ENCODE measurements at places on chromosomes 7 and 10.

DNA sequence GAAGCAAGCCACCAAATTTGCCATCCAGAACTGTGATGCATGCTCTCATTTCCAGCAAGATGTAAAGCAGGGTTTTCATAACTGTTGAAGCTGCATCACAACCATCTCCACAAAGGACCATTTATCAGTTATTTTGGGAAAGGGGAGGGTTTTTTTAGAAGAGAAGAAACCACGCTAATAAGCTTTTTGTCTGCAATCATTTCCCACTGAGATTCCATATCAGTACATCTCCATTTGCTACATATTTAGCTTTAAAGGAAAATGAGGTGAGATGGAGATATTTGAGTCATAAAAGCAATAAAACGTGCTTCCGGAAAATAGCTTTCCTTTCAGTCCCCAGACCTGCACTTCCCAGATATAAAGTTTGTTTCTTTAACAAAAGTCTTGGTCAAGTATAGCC, 258.2 kb downstream of the FRMD4A start:
- DNase-seq, result no peak

GRCh38 chr7:144468990-144469732, 65.7 kb upstream of the NOBOX start:
- no peak for DNase-seq

DNA sequence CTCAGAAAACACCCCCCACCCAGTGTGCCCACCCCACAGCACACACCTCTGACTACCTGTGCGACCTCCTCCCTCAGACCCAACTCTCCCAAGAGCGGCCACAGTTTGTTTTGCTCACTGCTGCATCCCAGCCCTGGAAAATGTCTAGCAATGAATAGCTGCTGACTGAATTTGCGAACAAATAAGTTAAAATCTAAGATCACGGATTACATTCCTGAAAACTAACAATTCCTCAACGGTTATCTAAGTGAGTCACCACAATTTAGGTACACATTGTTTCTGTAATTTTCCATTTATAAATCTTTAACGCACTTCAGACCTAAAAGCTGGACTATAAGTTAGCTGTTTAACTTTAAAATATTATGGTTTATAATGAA, 235.2 kb downstream of the ZMYND11 start:
- DNase-seq, result no peak

GRCh38 chr10:13450069-13450468, 78.7 kb downstream of the BEND7 start:
- DNase-seq, result no peak

- DNase-seq, result no peak
Measured at GRCh38 chr10:665579-666091, 23.8 kb downstream of the DIP2C start.

DNA sequence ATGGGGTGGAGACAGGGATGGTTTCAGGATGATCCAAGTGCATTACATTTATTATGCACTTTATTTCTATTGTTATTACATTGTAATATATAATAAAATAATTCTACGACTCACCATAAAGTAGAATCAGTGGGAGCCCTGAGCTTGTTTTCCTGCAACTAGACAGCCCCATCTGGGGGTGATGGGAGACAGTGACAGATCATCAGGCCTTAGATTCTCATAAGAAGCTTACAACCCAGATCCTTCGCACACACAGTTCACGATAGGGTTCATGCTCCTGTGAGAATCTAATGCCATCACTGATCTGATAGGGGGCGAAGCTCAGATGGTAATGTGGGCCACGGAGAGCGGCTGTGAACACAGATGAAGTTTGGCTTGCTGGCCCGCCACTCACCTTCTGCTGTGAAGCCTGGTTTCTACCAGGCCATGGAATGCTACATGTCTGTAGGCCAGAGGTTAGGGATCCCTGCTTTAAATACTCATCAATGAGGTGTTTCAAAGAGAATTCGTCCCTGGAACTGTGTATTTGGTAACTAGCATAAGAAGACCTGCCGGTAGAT, 21.2 kb upstream of the PRKCQ start:
- no peak for DNase-seq

GRCh38 chr10:109474261-109474660, 449.1 kb downstream of the XPNPEP1 start:
- DNase-seq, result no peak

DNA sequence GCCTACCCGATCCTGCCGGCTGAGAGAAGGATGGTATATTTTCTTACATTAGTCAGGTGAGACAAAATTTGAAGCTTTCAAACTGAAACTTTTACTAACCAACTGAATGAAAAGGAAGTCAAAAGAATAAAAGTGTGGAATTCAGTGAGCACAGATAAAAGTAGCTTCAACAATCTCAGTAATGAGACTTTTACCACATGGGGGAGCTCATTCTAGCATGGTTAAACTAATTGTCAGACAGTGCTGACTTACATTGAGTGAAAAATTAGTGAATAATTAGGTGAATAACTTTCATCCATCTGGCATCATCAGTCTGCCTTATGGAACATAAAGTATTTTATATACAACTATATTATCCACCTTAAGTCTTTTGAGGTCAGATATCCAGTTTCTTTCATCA, 8.4 kb downstream of the FAM237B start:
- DNase-seq, result no peak

DNA sequence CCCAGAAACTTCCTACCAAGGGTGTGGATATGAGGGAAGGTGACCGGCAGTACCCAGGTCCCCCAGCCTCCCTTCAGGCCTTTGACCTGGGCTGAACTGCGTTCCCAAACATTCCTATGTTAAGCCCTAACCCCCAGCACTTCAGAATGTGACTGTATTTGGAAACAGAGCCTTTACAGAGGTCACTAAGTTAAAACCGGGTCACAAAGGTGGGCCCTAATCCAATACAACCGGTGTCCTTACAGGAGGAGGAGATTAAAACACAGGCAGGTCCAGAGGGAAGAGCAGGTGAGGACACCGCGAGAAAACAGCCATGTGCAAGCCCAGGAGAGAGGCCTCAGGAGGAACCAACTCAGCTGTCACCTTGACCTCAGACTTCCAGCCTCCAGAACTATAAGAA, 28.0 kb downstream of the GRB10 start:
- DNase-seq, result no peak

DNA sequence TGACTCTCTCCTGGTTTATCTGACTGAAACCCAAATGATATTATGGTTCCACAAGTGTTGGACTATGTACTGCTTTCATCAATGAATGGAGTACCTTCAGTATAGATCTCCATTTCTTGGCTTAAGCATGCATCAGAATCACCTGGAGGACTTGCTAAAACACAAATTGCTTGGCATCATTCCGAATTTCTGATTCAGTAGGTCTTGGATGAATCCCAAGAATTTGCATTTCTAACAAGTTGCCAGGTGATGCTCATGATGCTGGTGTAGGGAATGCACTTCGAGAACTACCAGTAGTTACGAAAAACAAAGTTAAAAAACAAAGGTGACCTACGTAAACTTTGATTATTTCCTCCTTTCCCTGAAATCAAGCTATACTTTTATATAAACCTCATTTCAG, 119.0 kb upstream of the FEZF1 start:
- DNase-seq, result no peak

Data from NCI-H1417 treated with DMSO at 0.1 percent for 48 hours (cell line).